CD4-positive, alpha-beta T cell treated with Interleukin-17A for 1 hour (primary cell): ENCODE measurements at places on chromosomes 4 and X.

GRCh38 chr4:109953556-109953955 is 40.9 kb downstream of the EGF start:
- DNase-seq: no peak

DNA sequence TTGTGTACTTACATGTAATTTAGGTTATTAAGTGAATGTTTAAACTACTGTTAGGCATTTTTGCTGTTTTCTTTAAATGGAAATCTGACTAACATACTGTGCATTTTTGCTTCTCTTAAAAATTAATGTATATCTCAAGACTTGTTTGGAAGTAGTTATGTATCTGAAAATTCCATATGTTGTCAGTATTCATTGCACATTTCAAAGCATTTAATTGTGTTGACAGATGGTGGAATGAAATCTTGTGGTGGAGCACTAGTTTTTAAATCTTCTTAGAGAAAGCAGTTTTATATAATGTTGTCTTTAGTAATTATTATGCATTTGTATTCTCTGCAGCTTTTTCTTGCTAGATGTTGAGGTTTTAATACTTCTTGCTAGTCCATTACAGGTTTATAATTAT is 71.5 kb upstream of the MSANTD1 start:
- DNase-seq: no peak

DNA sequence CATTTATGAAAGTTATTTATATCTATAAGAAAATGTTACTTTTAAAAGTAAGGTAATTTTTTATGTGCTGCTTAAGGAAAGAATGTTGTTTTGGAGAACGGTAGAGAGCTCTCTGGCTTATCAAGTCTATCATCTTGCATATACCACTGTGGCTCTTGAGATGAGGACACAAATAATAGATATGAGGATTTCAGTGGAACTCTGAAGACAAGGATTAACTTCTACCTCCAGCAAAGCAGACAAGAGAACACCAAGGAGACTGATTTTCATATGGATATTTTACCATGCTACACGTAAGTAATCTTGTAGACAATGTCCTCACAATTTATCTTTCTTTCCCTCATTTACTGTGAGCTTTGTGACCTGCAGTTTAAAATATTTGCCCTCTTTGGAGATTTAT is 557.5 kb upstream of the NDST4 start:
- no peak for DNase-seq

GRCh38 chr4:103098341-103098740 is 1.3 kb downstream of the BDH2 start:
- no peak for DNase-seq

- DNase-seq: peak; percentile 87
Observed at GRCh38 chr4:17336524-17336961, 175.3 kb downstream of the QDPR start.

GRCh38 chr4:145933134-145933533 is 5.5 kb downstream of the ZNF827 start:
- no peak for DNase-seq

DNA sequence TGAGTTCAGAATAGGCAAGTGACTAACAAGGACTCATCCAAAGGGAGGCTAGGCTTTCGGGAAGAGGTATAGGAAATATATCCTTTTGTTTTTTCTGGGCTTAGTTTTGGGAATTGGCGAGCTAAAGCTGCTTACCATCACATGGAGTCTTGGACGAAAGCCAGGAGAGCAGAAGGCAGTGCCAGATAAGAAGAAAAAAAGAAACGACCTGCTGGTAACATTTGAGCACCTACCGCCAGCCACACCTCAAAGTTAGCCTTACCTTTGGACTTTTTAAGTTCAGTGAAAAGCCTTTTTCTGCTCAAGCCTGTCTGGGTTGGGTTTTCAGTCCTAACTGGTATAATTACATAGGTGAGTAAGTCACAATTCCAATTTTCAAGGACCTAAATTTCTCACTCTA is 85.1 kb upstream of the LCORL start:
- DNase-seq: no peak

DNA sequence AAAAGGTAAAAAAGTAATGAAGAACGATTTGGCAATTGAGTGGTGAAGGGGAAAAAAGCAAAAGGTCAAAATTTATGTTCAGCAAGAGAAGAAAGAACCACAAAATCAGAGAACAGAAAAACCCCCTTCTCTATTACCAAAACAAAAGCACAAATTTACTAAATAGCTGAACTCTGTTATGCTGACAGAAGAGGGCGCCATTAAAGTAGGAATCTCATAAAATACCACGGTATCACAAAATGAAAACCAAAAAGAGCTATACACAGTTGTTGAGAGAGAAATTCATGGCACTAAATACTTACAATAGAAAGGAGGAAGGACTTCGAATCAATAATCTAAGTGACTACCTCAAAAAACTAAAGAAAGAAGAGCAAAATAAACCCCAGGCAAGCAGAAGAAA is 69.6 kb upstream of the CXorf66 start:
- no peak for DNase-seq

DNA sequence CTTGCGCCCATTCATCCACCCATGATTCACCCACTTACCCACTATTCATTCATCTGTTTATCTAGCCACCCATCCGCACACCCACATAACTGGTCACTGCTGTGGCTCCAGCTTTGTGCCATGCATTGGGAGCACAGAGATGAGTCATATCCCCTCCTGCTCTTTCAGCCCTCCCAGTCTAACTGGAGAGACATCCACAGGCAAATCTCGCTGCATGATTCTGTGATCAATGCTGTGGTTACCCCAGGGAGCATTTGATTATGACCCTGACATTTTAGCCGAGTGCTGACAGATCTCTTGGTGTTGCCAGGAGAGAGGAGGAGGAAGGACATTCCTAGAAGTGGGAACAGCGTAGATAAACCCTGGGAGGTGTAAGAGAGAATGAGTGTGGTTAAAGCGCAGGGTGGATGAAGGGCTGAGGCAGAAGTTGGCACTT is 10.4 kb upstream of the PORCN start:
- DNase-seq: no peak

DNA sequence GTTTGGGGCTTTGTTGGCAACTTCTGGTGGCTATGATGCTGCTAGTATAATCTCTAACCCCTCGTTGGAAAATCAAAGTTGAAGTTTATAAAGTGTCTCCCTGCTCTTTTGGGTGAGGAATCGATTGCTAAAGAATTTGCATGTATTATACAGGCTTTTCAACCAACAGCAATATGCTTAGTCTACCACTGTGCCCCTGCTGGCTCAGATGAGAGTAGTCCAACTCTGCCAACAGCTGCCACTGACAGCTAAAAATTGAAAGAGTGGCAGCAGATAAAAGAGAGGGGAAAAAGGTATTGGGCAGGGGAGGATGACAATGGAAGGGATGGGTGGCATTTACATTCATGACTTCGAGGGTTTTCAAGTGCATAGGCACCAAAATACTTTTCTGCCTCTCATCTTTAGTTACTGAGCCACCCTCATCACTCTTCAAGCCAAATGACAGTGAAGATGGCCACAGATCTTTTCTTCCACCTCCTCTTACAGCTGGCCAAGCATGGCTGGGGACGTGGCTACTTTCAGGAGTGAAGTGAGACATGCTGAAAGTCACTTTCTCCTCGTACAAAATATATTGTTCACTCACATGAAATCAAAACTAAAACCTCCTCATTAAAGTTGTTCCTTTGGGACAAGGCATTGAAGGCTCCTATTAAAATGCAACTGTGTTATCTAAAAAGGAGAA is 2.7 kb upstream of the GRIA3 start:
- DNase-seq: no peak

- no peak for DNase-seq
Observed at GRCh38 chr4:121758925-121759568, 5.9 kb downstream of the SMIM43 start.

DNA sequence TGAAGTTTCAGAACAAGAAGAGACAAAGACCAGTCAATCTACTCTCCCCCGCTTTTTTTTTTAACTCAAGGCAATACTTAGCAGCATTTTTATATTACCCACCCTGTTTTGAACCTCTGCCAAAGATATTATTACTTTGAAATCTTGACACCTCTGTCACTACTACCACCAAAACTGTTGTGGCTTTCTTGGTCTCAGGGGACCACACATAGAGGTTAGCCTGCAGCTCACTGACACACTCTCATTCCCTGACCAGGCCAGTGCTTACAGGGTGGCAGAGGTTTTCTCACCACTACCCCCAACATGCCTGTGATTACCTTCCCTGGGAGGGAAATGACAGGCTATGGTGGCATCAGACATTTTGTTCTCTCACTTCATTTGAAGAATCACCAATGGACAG is 137.4 kb upstream of the STIM2 start:
- DNase-seq: peak; percentile 49

- no peak for DNase-seq
Observed at GRCh38 chr4:6474053-6474568, 1.7 kb upstream of the PPP2R2C start.

- no peak for DNase-seq
Observed at GRCh38 chr4:110621328-110621812, 1.5 kb downstream of the PITX2 start.

GRCh38 chr4:119598521-119598920 is 30.1 kb downstream of the PDE5A start:
- no peak for DNase-seq

- no peak for DNase-seq
Observed at GRCh38 chr4:110195561-110196205, 2.7 kb downstream of the ELOVL6 start.

- no peak for DNase-seq
Observed at GRCh38 chrX:151771726-151772125, 37.2 kb downstream of the CNGA2 start.

GRCh38 chr4:15235135-15235534 is 192.7 kb upstream of the C1QTNF7 start:
- no peak for DNase-seq

- peak; percentile 27 for DNase-seq
Observed at GRCh38 chrX:85084770-85085393, 81.2 kb downstream of the APOOL start.
